Fibroblast of pulmonary artery (primary cell): ENCODE measurements at places on chromosomes 3 and 15.

DNA sequence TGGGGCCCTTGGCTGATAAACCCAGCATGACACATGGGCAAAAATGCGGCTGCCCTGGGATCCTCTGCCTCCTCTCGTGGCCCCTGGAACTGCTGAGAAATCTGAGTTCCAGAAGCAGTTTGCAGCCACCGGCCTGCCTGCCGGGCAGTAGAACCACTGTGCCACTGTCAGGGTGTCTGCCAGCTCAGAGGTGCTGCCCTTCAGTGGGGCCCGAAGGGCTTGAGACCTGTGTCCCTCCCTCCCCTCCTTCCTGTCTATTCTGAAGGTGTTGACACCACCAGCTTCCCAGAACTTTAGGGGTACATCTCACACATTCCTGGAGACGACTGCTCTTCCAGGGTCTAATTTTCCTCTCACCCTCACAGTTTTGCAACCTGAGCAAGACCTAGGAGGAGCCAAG lies 88.2 kb upstream of the POMGNT2 start:
- DNase-seq = no peak

DNA sequence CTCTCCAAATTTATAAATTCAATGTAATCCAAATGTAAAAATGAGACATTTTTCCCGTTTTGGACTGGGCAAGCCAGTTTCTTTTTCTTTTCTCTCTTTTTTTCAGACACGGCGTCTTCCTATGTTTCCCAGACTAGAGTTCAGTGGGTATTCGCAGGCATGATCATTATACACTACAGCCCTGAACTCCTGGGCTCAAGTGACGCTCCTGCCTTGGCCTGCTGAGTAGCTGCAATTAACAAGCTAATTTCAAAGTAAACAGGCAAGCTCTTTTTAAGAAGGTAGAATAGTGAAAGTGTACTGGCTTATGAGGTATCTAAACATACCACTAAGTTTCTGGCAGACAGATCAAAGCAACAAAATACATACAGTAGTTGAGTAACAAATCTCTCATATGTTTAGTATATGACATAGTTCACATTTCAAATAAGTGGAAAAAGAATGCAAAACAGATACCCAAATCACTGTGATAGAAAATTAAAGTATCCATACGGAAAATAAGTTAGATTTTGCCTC lies 13.5 kb downstream of the HIGD1A start:
- no peak for DNase-seq

- DNase-seq = no peak
These were observed 162.4 kb upstream of the STT3B start for GRCh38 chr3:31370380-31370666.

DNA sequence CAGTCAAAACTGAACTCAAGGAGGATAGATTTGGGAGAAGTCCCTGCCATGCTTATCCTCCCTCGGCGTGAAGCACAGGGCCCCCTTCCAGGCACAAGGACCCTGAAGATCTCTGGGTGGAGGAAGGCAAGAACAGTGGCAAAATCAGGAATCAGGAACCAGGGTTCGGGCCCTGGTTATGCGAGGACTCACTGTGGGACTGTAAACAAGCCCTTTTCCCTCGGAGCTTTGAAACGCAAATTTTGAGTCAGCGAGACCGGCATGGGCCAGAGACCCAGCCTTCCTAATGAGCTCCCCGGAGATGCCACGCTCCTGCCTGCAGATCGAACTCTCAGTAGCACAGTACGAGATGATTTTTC lies 70.1 kb downstream of the SLC12A8 start:
- no peak for DNase-seq

DNA sequence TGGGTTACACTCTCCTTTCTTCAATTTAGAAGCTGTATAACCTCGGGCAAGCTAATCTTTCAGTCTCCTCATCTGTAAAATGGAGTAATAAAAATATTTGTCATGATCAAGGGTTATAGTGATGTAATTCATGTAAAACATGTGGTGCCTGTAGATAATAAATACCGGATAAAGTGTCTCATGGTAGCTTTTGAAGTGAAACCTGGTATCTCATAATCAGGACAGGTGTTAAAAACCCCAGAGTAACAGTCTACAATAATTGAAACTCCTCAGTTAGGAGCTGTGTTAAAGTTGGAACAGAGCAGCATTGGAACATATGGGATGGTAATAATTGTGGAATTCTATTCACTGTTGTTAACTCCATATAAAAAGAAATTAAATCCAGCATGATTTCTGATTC lies 884 bp upstream of the KNL1 start:
- no peak for DNase-seq

DNA sequence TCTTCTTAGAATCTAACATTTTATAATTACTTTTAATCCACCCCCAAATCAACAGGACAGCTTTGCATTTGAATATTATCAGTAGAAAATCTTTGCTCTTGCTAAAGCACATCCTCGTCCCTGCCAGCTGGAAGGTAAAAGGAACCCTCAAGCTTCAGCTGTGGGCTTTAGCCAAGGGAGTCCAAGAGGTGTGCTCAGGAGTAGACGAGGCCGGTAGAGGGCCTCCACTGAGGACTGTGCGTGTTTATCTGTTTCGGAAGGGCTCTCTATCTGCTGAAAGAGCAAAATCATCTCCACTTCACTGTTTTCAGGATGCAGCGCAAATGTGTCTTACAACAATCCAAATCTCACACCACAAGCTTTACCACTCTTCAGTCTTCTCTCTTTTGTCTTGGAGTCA lies 257.4 kb upstream of the IL12A start:
- DNase-seq = no peak
